ENCODE measurements at places on chromosomes 6 and 20.

- no peak for DNase-seq
Measured at GRCh38 chr6:104218116-104218515, 641.6 kb downstream of the HACE1 start.

DNA sequence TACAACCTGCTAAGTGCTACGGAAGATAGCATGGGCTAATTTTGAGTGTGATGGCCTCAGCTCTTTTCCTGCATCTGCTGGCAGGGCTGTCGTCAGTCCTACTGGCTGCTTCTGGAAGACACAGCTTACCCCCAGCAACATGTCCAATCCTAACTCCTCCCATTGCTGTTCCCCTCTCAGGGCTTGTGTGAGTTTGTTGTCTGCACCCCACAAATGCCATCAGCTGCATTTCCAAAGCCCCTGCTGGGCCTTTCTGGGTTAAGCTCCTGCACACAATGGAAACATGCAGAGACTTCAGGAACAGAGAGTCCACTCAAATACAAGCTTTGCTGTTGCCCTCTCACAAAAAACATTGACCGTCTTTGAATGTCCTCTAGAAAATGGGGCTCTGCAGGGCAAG, 84.7 kb downstream of the RNF182 start:
- DNase-seq, result no peak

DNA sequence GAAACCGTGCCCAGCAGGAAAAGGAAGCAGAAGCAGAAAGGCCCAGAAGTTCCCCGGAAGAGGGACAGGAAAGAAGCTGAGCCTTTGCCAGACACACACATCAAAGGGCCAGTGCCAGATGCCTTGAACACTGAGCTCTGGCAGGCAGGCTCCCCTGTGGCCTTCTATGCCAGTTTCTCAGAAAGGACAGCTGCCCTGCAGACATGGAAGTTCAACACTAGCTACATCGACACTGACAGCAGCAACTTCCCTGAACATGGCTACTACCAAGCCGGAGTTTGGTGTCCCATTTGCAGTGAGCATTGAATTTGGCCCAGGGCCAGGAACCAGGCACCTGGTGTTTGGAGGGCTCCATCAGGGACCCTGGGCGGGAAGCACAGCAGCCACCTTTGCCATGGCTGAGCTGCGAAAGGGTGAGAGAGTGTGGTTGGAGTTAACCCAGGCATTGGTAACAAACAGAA, 8.0 kb upstream of the RAET1E start:
- no peak for DNase-seq

GRCh38 chr6:68025764-68026163, 609.3 kb upstream of the ADGRB3 start:
- DNase-seq, result no peak

DNA sequence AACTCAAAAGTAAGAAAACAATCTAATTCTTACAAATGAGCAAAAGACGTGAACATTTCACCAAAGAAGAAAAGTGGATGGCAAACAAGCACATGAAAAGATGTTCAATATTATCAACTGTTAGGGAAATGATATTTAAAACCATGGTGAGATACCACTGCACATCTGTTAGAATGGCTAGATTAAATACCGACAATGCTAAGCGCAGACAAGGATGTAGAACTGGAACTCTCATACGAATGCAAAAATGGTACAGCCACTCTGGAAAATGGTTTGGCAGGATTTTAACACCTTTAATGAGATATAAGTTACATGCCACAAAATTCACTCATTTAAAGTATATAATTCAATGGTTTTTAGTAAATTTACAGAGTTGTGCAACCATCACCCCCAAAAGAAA, 44.6 kb upstream of the NFATC2 start:
- no peak for DNase-seq

DNA sequence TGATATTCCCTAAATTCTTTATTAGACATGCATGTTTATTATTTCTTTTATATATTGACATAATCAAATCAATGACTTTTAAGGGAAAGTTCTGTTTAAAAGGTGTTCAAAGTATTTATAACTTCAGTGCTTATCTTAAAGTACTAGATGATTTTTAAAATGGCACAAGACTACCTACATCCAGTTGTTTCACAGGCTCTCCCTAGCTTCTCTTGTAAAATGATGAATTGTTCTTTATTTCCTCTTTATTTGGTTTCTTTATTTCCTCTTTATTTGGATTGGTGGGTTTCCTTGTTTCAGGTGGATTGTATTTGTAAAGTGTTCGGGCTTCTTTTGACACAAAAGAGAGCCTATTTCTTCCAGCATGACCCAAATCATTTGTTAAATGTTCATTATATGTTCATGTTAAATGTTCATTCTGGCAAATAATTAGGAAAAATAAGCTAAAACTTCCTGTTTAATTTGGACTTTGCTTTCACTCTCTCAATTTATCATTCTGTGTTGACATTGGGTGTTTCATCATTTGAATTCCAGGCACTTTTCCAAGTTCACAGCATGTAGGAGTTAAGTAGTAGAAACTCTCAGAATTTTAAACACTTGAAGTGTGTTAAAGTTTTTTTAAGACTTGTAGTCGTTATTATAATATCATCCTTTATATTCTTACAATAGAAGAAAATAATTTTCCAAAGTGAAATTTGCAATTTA, 24.6 kb downstream of the MLIP start:
- DNase-seq, result peak; percentile 31

- DNase-seq, result peak; percentile 92
Measured at GRCh38 chr6:121522265-121522664, 86.8 kb downstream of the GJA1 start.

GRCh38 chr6:6683969-6684833, 95.7 kb downstream of the LY86 start:
- peak; percentile 75 for DNase-seq

DNA sequence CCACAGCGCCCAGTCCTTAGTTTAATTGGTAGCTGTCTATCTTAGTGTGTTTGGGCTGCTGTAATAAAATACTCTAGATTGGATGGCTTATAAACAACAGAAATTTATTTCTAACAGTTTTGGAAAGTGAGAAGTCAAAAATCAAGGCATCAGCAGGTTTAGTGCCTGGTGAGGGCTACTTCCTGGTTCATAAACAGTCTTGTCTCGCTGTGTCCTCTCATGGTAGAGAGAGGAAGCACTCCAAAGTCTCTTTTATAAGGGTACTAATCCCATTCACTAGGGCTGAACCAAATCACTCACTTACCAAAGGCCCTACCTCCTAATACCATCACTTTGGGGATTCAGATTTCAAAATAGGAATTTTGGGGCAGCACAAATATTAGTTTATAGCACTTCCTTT, 336.9 kb upstream of the RSPO3 start:
- DNase-seq, result no peak

DNA sequence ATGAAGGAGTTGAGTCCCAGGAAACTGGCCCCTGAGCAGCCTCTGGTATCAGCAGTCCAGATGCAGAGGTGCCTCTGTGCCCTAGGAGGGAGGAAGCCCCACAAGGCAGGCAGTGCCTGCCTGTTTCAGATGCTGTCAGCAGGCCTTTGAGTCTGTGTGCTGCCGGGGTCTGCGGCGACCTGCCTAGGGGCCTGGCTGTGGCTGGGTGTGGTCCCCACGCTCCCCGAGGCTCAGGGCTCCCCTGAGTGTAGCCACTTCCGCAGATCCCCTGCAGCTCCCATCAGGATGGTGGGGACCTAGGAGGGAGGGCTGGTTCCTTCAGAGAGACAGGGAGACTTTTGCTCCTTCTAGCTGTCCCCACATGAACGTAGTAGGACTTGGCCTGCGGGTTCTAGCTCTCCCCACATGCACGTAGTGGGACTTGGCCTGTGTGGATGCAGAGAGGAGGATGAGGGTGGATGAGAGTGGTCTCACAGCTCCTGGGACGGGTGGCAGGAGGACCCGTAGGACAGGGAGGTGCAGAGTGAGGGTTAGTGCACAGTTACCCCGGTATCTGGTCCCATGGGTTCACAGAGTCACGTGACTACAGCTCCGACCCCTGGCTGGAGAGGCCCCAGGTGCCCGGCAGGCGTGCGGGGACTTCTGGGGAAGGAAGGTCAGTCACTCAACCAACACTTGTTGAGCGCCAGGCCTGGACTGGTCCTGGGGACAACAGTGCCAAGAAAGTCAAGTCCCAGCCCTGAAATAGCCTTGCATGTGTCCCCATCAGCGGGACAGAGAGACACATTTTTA, 41.0 kb downstream of the CDH4 start:
- DNase-seq, result no peak

DNA sequence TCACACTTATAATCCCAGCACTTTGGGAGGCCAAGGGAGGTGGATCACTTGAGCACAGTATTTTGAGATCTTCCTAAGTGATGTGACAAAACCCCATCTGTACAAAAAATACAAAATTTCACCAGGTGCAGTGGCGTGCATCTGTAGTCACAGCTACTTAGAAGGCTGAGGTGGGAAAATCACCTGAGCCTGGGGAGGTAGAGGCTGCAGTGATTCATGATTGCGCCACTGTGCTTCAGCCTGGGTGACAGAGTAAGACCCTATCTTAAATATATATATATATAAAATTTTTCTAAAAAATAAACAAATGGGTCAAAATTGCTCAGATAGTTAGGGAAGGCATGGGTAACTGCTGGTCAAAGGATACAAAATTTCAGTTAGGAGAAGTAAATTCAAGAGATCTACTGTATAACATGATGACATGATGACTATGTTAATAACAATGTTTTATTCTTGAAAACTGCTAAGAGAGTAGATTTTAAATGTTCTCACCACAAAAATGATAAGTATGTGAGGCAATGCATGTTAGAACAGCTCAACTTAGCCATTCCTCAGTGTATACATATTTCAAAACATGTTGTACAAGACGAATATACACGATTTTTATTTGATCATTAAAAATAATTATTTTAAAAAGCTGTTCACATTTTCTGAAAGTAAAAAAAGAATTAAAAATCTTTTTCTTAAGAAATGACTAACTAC, 24.4 kb downstream of the TBC1D32 start:
- no peak for DNase-seq

DNA sequence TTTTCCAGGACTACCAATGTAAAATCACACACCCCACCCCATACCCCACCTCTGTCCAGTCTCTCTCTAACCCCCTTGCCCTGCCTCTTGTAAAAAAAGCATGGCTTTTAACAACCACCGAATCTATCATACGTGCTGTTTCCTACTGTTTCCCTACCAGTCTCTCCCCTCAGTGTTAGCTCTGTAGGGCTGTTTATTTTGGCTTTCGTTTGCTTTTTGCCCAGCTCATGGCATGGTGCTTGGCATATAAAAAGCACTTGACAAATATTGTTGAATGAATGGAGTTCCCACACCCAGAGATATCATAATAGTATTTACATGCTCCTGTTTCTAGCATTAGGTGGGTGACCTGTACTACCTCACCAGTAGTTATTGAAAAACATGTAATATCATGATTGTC, 148.2 kb downstream of the OPRM1 start:
- DNase-seq, result no peak

DNA sequence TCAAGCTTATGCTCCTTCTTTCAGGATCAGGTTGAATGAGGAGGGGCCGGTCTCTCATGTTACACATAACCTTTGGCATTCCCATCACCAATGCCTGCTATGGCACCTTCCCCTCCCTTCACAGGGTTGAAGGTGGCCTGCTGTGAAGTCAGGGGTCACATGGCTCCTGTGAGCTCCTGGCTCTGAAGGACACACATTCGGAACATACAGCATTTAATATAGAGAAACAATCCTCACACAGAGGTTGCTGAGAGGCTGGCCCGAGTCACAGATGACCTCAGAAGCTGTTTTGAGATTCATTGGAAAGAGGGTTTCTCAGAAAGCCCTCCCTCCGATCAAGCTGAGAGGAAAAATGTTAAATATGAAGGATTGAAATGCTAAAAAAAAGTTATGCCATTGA, 82.1 kb downstream of the PSMG4 start:
- no peak for DNase-seq

DNA sequence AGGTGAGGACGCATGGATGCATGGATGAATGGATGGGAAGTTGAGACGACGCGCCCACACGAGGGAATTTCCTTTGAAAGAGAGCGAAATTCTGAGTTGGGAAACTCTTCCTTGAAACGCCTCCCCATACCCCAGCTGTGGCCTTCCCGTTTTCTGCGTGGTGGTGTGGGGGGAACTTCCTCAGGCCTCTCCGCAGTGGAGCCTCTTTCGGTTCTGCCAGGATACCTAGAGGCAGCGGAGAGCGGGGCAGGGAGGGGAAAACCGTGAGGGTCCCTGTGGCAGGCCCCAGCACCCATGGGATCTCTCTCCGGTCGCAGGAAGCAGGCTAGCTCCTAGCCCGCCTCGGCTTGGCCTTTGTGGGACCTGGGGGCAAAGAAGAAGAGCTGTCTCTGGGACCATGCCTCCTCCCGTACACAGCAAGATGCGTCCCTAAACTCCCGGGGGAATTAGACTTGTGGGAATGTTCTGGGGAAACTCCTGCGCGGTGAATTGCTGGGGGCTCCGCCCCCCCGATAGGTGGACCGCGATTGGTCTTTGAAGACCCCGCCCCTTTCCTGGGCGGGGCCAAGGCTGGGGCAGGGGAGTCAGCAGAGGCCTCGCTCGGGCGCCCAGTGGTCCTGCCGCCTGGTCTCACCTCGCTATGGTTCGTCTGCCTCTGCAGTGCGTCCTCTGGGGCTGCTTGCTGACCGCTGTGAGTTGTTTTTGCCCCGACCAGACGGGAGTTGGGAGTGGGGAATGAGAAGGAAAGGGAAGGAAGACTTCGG, at the start of gene CD40:
TSS of gene CD40 (plus strand) at position 611 of the 764 bp plus-strand sequence. CDS start at position 641, 30 bp downstream.
- DNase-seq, result peak; percentile 91

DNA sequence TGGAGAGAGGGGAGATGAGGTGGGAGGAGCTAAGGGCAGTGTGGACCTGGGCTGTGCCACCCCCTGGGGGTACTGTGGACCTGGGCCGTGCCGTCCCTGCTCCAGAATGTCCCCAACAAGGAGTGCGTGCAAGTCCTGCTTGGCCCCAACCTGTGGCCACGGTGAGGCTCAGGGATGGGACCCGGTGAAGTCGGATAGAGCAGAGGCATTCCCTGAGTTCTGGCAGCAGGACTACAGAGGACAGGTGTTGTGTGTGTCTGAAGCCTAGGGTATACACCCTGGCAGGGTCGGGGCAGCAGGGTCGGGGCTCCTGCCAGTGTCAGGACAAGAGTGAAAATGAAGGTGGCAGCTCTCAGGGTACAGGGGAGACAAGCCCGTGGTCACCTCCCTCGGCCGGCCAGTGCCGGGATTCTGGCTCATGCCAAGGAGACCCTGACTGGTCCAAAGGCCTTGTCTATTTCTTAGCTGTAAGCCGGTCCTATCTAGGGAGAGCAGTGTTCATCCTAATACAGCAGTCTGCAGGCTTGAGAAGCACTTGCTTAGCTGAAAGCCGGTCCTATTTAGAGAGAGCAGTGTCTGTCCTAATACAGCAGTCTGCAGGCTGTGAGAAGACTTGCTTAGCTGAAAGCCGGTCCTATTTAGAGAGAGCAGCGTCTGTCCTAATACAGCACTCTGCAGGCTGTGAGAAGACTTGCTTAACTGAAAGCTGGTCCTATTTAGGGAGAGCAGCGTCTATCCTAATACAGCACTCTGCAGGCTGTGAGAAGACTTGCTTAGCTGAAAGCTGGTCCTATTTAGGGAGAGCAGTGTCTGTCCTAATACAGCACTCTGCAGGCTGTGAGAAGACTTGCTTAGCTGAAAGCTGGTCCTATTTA, 95.9 kb downstream of the SMOC2 start:
- DNase-seq, result no peak

DNA sequence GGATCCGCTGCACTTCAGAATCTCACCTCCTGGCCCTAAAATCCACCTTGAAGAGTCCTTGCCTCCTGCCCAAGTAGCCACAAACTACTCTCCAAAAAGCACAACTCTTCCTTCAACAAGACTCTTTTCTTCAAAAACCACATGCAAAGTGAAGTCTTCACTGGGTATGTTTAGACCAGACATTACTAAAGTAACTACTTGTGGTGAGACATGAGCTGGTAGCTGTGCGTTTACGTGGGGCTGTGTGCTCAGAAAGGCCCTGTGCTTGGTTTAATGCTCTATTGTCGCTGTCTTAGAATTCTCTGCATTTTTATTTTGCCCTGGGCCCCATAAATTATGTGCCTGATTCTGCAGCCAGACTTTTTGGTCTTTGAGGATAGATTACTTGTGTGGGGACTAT, 104.4 kb upstream of the HDAC2 start:
- DNase-seq, result no peak
